ENCODE measurements at places on chromosomes 7 and 10.

- DNase-seq = no peak
Measured at GRCh38 chr7:135782801-135783200, 34.2 kb upstream of the FAM180A start.

GRCh38 chr10:59285848-59286247, 76.5 kb downstream of the FAM13C start:
- DNase-seq = no peak

DNA sequence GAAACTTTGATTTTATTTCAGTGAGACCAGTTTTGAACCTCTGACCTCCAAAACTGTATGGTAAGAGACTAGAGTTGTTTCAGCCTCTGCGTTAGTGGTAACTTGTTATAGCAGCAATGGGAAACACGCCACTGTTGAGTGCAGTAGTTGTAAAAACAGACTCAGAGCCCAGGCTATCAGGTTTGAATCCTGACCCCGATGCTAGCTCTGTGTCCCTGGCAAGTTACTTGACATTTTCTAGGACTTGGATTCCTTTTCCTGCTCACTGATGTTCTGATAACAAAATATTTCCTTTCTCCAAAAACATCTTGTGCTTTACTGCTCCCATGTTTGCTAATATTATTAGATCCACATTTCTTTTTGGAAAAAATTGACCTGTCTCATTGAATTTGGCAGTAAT, 131.0 kb downstream of the PLXDC2 start:
- DNase-seq = no peak

- peak; percentile 40 for DNase-seq
Measured at GRCh38 chr10:122018951-122019413, 30.0 kb downstream of the TACC2 start.

- no peak for DNase-seq
Measured at GRCh38 chr7:70000737-70001348, 402.6 kb downstream of the AUTS2 start.

DNA sequence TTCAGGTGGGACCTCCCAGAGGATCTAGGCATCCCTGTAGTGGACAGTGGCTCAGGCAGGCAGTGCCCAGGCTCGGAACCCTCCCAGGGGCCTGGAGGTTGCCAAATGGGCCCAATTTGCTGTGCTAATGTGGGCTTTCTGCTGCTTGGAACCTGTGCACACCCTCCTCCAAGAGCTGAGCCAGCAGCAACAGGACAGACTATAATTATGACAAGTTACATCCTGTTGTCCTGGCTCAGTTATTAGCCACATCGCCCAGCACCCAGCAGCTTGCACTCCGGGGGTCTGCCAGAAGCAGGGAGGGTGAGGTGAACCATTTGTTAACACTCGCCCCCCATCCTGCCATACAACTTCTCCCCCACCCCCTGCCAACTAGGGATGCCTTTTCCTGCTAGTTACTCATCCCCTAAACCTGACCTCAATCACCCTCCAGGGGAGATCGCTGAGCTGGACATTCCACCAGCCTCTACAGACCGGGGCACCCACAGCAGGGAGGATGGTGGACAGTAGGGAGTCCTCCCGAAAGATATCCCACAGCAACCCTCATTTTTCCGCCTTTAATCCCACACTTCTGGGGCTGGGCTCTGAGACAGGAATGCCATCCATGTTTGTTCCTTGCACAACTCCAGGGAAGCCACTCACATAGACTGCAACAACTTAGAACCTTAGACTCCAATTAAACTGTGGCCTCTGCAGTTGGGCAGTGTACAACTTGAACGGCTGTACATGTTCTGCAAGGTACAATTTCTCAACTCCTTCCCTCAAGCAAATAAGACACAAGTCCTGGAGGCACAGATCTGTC, 7.9 kb upstream of the MYL10 start:
- DNase-seq = no peak

GRCh38 chr10:124652701-124653100, 91.5 kb downstream of the FAM53B start:
- DNase-seq = no peak

- no peak for DNase-seq
Measured at GRCh38 chr10:11213137-11213536, 195.5 kb downstream of the CELF2 start.

DNA sequence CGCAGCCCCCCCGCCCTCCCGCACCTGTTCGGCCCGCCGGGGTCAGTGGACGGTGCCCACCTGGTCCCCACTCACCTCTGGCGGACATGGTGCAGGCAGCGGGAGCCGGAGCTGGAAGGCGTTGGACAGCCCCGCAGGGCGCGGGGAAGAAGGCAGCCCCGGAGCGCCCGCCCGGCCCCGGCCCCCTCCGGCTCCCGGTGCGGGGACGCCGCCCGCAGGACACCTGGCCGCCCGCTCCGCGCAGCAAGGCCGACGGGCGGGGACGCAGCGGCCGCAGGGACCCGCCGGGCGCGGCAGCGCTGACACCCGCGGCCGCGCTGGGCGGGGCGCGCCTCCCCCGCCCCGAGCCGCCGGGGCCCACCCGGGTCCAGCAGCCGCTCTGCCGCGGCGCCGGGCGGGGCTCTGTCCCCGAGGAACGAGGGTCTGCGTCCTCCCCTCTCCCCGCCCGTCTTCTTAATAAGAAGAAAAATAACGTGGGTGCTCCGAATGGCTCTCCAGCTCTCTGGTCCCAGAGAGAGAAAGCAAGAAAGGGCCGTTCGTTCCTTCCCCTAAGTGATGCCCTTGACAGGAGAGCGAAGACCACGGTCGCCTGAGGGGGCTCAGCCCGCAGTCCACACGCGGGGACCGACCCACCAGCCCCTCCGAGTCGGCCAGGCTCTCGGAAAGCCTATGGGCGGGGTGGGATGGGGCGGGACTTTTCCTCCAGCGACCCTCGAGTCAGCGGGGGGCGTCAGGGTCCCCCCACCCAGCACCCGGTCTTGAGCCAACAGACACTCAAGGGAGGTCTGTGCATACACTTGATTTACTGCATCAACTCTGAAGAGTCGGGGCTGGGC, 53.4 kb upstream of the FHIP2A start:
- peak; percentile 11 for DNase-seq

- no peak for DNase-seq
Measured at GRCh38 chr7:47537716-47538675, 43.9 kb downstream of the TNS3 start.

DNA sequence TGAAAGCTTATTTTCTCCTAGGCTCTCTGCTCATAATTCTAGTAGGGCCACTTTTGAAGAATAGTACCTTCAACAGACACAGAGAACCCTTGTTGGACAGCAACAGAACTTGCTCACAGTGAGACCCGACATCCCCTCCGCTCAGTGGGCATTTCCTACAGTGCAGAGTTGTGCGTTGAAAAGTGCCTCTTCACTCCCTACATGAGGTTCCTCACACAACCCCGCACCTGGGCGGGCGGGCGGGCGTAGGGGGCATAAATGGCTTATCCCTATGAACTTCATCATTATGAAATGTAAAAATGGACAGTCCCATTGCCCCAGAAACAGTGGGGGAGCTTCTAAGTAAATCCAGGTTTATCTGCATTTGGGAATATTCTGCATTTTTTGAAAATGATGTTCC, 174.9 kb downstream of the MGMT start:
- DNase-seq = no peak

- no peak for DNase-seq
Measured at GRCh38 chr10:11087372-11087771, 69.7 kb downstream of the CELF2 start.

GRCh38 chr7:150406312-150406566, 27.1 kb downstream of the ZNF775 start:
- no peak for DNase-seq

DNA sequence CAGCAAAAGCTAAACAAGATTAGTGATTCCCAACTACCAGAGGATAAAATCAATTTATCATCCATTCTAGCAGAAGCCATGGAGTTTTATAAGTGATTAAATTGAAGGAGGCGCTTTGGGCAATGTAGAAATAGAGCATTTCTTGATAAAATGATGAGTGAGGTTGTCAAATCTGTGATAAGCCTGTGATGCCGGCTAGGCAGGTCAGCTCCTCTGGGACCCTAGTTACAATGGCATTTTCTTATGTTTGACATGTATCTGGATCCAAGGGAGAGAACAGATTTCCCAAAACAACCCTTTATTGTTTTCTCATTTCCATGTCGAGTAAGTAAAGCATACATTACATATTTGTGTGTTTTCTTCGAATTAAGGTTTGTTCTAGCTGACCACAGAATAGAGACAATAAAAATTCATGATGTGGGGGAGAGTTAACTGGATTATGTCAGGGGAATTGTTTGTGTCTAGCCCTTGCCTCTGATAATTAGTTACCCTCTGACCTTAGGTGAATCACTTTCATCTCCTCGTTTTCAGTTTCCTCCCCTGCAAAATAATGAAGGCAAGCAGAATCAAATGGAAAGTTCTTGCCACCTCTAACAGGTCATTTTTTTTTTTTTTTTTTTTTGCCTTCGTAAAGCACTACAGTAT, 378.5 kb downstream of the CNTNAP2 start:
- DNase-seq = no peak

GRCh38 chr10:35135861-35136260, 9.2 kb downstream of the CREM start:
- no peak for DNase-seq

DNA sequence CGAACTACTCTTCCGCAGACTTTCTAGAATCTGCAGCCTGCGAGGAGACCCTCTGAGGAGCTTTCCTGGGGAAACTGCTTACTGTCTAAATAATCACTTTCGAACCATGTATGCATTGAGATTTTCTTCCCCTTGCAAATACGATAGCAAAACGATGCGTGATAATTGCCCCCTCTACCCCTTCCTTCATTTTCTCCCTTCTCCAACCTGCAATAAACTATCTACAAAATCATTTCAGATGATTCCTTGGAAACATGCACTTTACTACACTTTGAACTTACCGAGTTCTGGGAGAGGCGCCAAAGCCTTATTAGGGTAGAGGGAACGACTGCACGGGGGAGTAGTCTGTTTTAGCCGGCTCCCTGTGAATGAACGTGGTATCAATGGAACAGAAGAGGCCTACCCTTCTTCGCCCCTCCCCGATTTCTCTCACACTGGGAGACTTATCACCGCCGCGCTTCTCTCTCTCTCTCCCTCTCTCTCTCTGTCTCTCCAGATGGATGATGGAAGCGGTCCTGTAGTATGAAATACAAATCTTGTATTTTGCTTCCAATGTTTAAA, at the start of gene FGFBP3:
FGFBP3 (minus strand) TSS at position 370 of the 561 bp plus-strand sequence. CDS start 517 bp downstream, outside the sequence.
- peak; percentile 70 for DNase-seq

- DNase-seq = no peak
Measured at GRCh38 chr7:20151708-20152456, 65.3 kb downstream of the MACC1 start.

DNA sequence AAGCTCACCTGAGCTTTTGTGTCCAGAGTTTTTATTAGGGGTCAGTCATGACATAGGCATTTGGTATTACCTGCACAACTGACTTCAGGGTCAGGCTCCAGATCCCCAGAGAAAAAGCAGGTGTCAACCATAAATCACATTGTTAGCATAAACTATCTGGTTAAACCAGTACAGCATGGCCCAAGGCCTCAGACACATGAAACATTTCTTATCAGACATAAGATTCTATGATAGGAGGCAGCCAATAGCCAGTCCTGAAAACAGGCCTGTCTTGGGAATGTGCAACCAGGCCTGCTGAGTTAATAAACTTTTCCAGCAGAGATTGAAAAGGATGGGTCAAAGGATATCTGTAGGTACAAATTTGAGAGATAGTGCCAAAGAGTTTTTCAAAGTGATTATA, 116.1 kb downstream of the TPST1 start:
- no peak for DNase-seq

DNA sequence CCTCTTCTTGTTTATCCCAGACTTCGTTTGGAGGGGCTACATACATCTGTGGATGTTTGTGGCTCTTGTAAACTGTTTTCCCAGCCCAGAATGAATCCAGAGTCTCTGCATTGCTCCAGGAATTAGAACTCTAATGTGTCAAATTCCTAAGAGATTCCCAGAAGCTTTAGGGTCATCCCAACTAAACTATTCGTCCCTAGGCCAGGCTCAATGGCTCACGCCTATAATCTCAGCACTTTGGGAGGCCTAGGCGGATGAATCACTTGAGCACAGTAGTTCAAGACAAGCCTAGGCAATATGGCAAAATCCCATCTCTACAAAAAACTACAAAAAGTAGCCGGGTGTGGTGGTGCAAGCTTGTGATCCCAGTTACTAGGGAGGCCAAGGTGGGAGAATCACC, 28.5 kb downstream of the ARHGAP19 start:
- DNase-seq = no peak

DNA sequence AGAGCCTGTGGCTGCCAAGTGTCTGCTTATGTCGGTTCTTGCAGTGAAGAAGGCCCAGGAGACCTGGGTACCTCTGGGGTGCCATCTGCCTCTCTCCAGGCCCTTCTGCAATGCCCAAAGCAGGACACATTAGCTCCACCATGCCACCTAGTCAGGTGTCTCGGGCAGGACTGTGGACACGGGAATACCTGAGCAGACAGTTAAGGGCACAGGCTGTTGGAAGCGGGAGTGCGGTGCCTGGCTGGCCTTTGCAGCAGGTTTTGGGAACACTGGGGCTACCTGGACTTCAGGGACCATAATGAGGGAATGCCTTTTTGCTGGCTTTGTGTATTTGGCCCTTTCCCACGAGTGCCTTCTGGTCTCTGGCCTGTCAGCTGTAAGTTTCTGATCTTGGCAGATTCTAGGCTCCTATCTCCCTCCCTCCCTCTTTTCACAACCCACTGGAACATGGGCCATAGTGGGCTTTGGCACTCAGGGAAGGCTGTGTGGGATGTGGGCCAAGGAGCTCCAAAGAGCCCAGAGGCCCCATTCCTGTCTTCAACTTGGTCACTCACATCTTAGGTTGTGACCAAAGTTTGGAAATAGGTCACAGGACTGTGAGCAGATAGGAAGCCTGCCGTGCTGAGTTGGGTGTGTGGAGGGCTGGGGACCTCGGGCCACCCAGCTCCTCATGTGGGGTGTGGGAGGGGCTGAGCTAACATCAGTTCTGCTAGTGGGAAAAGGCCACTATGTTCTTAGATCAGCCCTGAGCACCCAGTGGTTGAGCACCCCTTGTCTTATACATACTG, 41.5 kb upstream of the CXCL12 start:
- no peak for DNase-seq

GRCh38 chr7:41830271-41830670, 127.4 kb upstream of the INHBA start:
- no peak for DNase-seq

DNA sequence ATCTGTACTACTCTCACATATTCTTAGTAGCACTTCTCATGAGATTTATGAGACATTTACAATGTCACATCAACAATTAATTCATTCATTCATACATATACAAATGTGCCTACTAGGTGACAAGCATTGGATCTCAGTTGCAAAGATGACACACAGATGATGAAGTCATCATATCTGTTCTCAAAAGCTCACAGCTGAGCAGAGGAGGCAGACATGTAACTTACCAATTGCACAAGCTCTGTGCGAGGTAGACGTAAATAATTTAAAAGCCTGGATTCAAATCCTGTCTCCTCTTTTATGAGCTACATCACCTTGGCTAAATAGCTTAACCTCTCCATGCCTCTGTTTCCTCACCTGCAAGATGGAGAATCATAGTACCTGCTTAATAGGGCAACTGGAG, 109.4 kb upstream of the FAM133B start:
- no peak for DNase-seq

GRCh38 chr10:73207883-73208282, 39.2 kb downstream of the DNAJC9 start:
- DNase-seq = no peak

All from NCI-H510A (cell line).